Activated CD4-positive, alpha-beta T cell treated with anti-CD3 and anti-CD28 coated beads, Interleukin-2, amount 50 U/mL, for 48 hours (primary cell): ENCODE measurements at places on chromosomes 16 and 17.

DNA sequence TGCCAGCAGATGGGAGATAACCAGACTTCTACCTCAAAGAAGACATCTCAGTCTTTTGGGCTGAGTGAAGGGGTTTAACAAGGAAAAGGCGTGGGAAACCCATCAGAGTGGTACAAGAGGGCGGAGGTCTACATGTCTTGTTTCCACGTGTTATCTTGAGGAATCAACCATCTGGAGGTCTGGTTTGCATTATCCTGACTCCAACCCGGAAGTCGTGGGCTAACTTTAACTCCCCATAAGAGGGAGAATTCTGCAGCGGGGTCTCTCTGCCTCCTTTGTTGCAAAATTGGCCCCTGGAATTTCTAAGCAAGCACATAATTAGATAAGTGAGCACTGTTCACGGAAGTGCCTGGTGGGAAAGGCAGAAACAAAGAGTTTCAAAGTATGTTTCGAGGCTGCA is 398.7 kb upstream of the C16orf82 start:
- DNase-seq, result no peak

DNA sequence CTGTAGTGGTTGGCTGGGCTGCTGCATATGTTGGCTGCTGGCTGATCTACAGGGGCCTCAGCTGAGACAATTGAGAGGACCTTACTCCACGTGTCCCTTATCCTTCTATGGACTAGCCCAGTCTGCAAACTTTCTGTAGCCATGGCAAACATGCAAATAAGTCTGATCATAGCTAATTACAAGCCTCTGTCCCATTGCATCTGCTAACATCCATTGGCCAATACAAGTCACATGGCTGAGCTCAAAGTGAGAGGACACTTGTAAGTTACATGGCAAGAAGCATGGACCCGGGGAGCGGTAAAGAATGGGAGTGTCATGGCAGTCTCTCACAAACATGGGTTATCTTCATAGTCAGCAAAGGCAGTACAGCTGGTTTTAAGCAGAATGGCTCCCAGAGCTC is 11.6 kb upstream of the IL4R start:
- no peak for DNase-seq

DNA sequence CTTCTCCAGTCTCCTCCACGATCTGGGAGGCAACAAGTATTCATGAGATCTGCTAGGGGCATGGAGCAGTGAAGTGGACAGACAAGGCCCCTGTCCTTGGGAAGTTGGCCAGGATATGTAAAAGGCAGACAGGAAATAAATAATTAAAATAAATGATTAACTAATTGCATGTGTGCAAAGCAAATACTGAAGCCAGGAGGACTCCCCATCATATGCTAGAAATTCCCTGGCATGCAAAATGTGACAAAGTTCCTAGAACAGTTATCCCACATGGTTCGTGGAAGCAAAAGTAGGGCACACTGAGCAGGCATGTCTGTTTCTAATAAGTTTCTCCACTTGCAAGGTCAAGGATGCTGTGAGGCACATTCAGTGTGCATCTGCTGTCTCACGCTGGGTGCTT is 86.8 kb downstream of the CDYL2 start:
- no peak for DNase-seq

DNA sequence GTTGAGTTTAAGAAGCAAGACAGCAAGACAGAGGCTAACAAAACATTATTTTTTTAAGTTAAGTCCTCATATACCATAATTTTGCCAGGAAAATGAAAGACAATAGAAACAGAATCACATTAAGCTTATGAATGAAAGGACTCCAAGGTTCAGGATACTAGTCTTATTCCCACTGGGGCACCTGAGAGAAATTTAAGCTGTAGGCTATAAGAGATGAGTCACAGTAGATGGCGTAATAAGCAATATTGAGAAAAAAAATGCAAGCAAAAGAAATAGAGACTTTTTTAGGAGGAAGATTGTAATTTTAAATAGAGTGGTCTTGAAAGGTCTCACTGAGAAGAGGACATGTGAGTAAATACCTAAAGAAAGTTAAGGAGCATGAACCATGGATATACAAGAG is 57.1 kb upstream of the KIF2B start:
- no peak for DNase-seq

GRCh38 chr17:36876966-36877365 is 60.3 kb upstream of the LHX1 start:
- no peak for DNase-seq

- no peak for DNase-seq
Measured at GRCh38 chr17:77200711-77201110, 59.9 kb downstream of the SEC14L1 start.
